NCI-H2107 (cell line): ENCODE measurements at places on chromosomes 16 and 17.

- DNase-seq: no peak
Measured at GRCh38 chr17:64109400-64109799, 20.5 kb downstream of the ERN1 start.

GRCh38 chr16:74903120-74903519 lies 81.8 kb downstream of the WDR59 start:
- DNase-seq: no peak

GRCh38 chr17:78974635-78975591 lies 4.8 kb downstream of the LGALS3BP start:
- DNase-seq: no peak

GRCh38 chr17:49397586-49397985 lies 17.1 kb downstream of the PHB1 start:
- DNase-seq: no peak

DNA sequence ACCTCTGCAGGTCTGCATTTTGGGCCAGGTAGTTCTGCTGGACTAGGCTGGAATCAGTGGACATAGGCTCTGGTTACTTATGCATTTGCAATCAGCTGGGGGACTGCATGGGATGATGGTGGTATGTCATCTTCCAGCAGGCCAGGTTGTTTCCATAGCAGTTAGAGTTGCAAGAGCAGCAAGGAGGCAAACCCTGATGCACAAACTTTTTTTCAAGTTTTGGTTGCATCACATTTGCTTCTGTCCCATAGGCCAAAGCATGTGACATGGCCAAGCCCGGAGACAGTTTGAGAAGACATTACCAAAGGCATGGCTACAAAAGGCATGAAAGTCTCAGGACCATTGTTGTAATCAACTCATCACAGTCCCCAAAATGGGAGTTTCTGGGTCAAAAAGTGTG lies 58.2 kb downstream of the PRKCB start:
- no peak for DNase-seq

- no peak for DNase-seq
Measured at GRCh38 chr16:17914168-17914567, 422.4 kb downstream of the NPIPA8 start.

- no peak for DNase-seq
Measured at GRCh38 chr16:67028167-67028695, 718 bp upstream of the CBFB start.

- DNase-seq: no peak
Measured at GRCh38 chr16:35154627-35155026, 1695.2 kb downstream of the TP53TG3F start.

DNA sequence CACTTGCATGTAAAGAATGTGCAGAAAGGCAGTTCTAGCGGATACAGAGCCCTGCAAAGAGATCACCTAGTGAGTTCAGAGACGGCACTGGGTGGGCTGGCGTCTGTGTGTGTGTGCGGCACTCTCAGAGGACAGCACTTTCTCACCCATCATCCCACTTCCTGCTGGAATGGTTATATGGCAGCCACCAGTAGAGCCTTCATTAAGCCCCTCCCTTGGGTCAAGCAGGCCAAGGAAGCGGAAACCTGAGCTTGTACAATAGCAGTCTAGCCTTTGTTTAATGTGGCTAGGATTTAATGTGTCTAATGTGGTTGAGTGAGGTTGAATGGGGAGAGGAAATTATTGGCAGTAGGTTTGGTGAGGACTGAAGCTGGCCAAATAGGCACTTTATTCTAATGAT lies 88.3 kb upstream of the ELAC2 start:
- no peak for DNase-seq

DNA sequence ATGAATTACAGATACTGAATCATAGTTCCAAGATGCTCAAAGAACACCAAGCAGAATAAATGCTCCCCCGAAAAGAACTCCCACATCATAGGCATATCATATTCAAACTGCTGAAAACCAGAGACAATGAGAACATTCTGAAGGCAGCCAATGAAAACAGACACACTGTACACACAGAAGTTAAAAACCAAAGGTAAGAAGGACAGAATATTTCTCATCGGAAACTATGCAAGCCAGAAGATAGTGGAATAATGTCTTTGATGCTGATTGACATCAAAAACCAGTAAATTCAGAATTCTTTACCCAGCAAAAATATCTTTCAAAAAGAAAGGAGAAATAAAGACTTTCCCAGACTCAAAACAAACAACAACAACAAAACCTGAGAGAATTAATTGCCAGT lies 73.8 kb upstream of the IRX5 start:
- no peak for DNase-seq

- DNase-seq: no peak
Measured at GRCh38 chr17:75642182-75642783, 9.0 kb downstream of the SMIM5 start.

- DNase-seq: no peak
Measured at GRCh38 chr17:56298846-56299245, 145.6 kb downstream of the ANKFN1 start.

DNA sequence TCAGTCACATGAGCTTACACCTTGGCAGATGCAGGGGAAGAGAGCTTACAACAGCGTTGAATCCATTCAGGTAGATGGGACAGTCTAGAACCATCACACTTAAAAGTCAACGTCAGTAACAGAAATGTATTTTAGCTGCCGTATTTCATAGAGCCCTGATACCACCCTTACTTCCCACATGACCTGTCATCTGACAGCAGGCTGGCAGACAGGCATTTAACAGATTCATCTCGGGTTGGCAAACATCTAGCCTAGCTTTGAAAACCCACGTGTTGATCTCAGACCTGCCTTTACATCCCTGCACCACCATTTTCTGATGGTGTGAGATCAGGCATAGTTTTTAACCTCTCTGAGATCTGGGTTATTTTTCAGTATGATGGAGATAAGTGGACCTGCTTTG lies 177.9 kb upstream of the HSBP1 start:
- no peak for DNase-seq

DNA sequence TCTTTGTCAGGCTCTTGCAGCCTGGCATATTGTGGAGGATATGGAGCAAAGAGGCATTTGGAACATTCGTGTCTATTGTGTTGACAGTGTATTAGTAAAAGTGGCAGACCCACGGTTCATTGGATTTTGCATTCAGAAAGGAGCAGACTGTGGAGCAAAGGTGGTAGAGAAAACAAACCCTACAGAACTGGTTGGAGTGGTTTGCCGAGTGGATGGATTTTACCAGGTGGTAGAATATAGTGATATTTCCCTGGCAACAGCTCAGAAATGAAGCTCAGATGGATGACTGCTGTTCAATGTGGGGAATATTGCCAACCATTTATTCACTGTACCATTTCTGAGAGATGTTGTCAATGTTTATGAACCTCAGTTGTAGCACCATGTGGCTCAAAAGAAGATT lies 44.5 kb downstream of the EFCAB13 start:
- no peak for DNase-seq

DNA sequence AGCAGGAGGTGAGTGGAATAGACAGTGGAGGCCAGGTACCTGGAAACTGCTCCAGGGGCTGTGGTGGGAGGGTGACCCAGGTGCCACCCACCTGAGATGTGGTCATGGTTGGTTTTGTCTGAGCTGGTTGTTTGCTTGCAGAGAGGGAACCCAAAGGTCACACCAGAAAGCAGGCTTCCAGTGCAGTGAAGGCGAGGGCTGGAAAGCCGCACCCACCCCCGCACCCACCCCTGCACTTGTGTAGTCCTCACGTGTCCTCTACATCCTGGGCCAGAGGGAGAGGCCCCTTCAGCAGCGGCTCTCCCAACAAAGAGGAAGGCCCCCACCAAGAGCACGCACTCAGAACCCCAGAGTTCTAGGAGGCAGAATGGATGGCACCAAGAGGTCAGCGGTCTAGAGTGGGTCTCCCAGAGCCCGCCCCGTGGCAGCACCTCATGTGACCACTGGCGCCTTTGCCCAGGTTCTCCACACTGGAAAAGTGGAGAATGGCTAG lies 92.6 kb upstream of the CBX4 start:
- DNase-seq: no peak

DNA sequence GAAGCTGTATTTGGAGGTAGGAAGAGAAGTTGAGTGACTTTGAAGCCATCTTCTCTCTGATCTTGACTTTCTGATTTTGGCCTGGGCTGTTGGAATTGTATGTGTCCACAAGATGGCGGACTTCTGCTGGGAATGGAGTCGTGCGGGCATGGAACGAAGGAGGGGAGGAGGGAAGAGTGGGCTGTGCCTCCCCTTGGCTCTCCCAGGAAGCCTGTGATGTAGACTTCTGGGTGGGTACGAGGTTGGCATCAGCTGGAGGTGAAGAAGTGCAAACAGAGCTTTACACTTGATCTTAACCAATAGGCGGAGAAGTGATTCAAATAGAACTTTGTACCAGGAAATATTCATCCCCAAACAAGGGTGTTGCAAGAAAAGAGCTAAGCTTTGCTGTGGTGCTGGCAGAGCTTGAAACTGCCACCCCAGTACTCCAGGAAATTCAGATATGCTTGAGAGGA lies 7.4 kb upstream of the TMEM220 start:
- DNase-seq: no peak

- DNase-seq: no peak
Measured at GRCh38 chr17:66983414-66984021, 19.0 kb downstream of the CACNG4 start.

DNA sequence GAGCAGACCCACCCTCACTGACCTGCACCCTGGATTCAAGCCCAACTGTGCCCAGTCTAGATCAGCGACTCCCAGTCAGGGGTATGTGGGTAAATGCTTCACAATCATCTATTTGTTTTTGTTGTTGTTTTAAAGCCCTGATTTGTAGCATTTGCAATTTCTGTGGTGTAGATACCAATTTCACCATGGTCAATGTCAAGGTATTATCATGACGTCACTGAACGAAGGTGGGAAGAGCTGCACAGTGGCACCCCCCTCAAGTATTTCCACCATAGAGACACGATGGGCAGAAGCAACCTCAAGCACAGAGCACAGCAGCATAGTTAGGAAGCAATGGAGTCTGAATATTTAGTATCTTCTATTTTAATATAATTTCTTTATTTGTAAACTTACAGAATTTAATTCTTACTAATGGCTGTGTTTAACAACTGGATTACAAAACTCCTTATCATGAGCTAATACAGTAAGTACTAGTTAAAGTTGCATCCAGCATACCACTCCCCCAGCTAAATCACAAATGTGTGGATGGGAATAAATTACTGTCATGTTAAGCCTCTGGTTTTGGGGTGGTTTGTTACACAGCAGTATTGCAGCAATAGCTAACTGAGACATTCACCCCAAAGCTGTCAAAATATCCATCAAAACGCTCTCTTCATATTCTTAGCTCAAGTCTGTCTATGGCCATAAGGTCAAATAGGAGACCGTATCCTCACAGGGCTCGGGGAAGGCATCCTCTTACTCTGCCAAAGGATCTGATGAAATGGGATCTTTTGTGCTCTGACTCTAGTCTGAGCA lies 25.5 kb downstream of the ORC6 start:
- DNase-seq: no peak

GRCh38 chr16:69465083-69465721 lies 40.8 kb downstream of the CYB5B start:
- no peak for DNase-seq

- DNase-seq: no peak
Measured at GRCh38 chr16:30767767-30768465, 5.8 kb downstream of the RNF40 start.

DNA sequence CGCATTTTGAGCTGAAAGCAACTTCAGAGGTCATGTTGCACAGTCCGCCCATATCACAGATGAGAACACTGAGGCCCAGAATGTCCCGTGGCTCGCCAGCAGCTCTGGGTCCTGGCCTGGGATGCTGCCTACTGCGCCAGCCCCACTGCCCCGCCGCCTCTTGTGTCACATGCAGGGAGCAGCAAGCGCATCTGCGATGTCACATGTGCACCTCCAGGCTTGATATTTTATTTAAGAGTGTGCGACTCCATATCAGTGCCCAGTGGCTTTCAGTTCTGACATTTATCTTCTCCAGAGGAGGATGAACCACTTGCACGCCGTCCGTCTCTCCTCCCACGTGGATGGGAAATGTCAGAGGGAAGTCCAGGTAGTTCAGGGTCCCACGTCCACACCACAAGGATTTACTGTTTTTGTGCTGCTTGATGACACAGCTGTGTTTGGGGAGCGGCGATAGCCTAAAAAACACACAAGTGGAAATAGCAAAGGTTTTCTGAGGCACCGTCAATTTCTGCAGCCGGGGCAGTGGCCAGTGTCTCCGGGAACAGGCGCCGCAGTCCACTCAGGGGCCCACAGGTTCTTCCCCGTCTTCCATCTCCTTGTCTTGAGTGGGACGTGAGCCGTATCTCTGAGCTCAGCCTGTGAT lies 7.0 kb upstream of the RBFOX3 start:
- DNase-seq: no peak

DNA sequence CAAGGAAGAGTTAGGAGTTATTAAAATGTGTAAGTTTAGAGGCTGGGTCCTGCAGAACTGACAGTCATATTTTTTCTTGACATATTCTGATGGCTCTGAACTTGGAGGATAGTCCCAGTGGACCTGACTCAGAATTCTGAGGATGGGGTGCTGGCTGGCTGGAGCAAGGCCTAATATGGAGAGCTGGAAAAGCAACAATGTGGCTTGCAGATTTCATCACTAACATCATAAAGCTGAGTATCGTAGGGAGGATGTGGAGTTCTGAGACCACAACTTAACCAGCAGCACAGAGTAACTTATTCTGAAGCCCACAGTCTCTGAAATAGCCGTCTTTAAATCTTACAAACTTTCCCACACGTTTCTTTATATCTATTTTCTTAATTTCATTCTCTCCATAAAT lies 2.3 kb downstream of the KRTAP1-5 start:
- DNase-seq: no peak

- DNase-seq: no peak
Measured at GRCh38 chr17:68195667-68196393, 52.0 kb upstream of the AMZ2 start.

- no peak for DNase-seq
Measured at GRCh38 chr16:25109643-25110042, 1.9 kb upstream of the LCMT1 start.

DNA sequence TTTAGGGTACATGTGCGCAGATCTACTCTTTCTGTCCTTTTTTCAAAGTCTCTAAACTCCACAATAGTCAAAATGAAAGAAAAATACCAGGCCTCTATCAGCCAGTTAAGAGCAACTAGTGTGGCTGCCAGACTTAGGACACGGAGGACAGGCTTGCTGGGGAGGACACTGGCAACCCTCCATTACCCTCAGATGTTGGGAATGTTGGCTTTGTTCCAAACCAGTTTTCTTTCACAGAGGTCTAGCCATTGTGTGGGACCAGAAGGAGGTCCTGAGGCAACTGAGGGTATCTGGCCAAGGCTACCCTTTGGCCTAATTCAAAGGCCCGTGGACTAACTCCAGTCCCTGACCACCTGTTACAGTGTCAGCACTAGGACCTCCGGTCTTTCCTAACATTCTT lies 51.2 kb upstream of the MED9 start:
- no peak for DNase-seq
